ENCODE measurements at places on chromosomes 12 and 14. TPM values are rescaled to one million over a fixed set of nuclear protein-coding genes. Genes with fewer than 3 reads are reported as not detected.

Gene OVCH1
- not detected for polyA plus RNA-seq

Gene KRT3
- polyA plus RNA-seq, result not detected

Gene KLRC2
- polyA plus RNA-seq, result 0.71 TPM

DNA sequence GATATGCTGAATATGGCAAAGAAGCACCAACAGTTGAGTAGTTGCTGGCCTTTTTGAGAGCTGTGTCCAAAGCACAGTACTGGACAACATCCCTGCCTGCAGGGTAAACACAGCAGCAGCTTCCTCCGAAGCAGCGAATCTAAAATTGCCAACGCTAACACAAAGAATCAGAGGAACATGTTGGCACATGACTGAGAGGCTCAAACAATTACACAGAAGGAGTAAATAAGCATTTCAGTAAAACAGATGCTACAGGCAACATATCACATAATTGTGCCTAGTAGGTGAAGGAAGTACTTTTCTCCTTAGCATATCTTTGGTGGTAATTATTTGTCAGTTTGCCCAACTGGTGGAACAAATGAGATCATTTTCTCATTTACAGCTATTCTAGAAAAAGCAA lies 52.1 kb downstream of the KICS2 start:
- no peak for DNase-seq

- DNase-seq, result no peak
These were observed 2.8 kb upstream of the PYROXD1 start for GRCh38 chr12:21434699-21435098.

GRCh38 chr12:46661110-46661845 lies 164.5 kb downstream of the SLC38A4 start:
- DNase-seq, result peak; percentile 59

GRCh38 chr14:36910578-36910977 lies 248.9 kb downstream of the PAX9 start:
- no peak for DNase-seq

DNA sequence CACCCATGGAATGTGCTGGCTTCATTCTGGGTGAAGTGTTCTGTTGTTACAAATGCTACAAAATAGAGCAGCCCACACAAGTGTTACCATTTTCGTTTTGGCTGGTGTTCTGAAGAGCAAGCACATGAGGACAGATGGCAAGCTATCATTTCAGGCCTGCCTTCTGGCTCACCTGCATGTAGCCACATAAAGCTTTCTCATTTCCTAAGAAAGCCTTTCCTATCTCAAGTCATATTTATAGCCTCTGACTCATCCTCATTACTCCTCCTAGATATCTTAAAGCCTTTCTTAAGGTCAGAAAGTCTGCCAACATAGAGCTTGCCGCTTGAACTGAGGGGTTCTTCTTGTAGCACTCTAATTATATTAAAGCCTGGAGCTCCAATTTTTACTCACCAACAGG lies 89.0 kb downstream of the PTPRR start:
- DNase-seq, result no peak

DNA sequence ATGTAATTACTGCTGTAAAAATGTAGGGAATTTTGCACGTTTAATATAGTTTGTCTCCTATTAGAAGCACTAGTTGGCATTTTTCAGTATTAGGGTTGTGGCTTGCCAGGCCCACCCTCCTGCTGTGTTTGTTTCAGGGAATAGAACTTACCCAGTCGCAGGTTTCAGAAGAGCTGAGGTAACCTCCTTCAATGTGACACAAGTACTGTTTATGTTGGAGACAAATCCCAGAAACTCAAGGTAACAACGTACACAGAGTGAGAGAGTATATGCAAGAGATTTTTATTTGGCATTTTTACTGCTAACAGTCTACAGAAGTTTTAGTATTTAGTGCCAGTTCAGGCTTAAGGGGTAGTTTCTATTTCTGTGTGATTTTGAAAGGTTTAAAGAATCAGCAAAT lies 284.3 kb downstream of the RAD51B start:
- DNase-seq, result no peak

DNA sequence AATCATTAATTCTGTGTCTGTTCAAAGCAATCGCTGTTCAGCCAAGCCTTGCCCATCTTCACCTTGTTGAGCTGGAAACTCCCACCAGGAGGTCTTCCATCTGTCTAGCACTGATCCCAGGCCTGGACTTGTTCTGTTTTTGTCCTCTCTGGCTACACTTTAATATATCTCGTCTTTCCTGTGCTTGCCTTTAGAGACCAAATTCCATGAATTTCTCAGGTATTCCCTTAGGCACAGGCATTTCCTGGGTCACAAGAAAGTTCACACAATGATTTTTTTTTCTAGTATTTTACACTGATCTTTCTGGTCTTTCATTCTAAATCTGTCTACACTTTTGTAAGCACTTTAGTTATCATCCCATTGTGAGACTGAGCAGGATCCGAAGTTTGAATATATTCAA lies 116.4 kb upstream of the CCND2 start:
- no peak for DNase-seq

- DNase-seq, result no peak
These were observed 146.6 kb downstream of the NRXN3 start for GRCh38 chr14:78316786-78317185.

DNA sequence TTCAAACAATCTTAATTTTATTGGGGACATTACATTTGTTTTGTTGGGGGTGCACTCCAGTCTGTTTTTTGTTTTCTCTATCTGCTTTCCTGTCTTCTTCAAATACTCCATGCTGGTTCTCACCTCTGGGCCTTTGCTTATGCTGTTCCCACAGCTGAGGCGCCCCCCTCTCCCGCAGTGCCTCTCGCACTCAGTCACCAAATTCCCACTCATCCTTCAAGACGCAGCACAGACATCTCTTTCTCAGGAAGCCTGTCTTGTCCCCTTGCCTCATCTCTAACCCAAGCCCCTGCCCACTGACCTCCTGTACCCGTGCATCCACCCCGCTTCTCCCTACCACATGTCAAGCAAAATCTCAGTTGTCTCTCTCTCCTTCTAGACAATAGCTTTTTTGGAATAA lies 43.7 kb upstream of the PRMT8 start:
- no peak for DNase-seq

DNA sequence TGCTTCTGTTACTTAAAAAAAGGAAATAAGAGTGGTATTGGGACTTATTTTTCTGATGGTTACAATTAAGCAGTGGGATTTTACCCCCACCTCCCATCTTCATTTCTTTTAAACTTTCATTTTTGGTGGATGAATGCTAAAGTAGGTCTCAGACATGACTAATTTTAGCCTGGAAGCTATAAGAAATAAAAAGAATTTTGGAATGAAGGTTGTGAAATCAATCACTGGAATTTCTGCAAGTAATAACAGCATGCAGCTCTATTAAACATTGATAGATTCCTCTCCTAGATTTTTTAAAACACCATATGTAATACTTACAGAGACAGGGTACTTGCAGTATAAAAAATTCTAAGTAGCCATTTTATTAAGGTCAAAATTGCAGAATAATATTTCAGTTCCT lies 164.2 kb upstream of the CLEC14A start:
- DNase-seq, result no peak

DNA sequence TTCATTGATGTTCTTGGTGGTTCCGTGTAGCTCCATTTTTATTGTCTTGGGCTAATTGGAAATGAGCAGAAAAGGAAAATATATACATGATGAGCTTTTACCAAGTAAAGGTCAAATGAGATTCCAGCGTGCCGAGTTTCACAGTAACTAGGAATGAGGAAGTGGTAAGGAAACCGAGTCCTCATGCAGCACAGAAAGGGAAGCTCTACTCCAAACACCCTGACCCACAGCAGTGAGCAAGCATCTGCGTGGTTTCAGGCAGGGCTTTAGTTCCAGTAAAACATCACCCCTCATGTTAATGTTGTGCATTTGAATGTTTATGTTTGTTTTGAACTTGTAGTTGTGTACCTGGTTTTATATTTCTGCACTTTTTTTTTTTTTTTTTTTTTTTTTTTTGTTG lies 208.0 kb downstream of the SLC41A2 start:
- no peak for DNase-seq

DNA sequence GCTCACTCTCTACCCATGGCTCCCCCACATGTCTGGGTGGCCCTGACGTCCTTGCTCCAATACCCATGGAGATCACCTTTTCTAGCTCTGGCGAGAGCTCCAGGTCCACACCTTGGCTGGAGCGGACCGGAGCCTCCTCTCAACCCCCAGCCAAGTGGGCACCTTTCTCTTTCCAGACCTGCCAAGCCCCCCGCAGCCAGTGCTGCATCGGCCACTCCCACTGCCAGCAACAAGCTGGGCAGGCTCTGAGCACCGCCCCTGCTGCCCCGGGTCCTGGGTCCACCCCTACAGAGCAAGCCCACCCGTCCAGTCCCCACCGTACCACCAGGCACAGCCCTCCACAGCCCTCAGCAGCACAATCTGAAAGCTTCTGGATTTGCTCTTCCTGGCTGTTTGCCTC lies 98.2 kb upstream of the C14orf180 start:
- no peak for DNase-seq

GRCh38 chr12:124188561-124189405 lies 106.1 kb upstream of the RFLNA start:
- no peak for DNase-seq

DNA sequence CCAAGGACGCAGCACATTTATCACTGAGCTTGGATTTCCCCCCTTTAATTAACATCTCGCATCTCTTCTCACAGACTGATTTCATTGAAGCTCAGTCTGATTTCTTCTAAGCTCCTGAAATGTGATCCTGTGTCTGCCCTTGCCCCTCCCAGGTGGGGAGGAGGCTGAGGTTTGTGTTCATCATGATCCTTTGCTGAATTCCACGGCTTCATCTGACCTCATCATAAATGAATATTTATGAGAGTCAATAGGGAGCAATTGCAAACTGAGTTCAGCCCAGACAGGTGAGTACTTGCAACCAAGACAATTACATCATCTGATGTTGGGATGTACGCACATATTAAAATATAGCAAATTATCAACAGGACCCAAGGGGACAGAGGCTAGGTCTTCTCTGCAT lies 72.4 kb downstream of the MAP1LC3B2 start:
- DNase-seq, result no peak

DNA sequence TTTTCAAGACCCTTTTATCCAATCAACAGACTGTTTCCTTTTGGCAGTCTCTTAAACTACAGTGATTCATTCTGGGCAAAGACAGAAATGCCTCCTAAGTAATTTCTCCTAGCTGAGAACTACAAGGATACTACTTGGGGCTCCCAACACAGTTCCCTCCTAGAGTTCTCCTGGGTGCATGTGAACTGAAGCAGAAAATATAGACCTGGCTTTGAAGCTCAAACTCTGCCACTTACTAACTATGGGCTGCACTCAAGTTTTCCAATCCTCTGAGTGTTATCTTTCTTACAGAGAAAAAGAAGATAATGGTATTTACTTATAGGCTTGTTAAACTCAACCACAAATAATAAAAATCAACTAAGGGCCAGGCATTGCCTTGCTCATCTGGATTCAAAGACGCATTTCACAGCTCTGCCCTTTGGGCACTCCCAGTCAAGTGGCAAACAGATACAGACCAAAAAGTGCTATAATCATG lies 97.6 kb downstream of the EFCAB11 start:
- no peak for DNase-seq

DNA sequence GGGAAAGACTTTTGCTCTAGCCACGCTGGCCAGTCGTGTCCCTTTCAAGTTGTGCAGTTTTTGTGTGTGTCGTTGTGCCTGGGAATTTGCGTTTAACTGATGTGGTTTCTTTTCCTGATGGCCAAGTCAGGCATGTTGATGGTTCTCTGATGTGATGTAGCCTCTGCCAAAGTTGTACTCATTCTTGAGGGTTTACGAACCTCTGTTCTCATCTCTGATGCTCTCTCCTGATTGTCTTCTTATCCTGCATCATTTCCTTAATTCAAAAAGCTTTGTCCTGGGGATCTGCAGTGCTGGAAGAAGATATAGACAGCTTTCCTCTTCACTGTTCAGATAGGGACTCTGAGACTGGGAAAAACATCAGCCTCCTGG lies 25.4 kb downstream of the CD9 start:
- no peak for DNase-seq

- DNase-seq, result no peak
These were observed 8.6 kb upstream of the RAN start for GRCh38 chr12:130863298-130863697.

Data from right lung (tissue), 10 donors.